ENCODE measurements at places on chromosomes 11 and 22. TPM values are rescaled to one million over a fixed set of nuclear protein-coding genes. Genes with fewer than 3 reads are reported as not detected.

The GNB1L gene
- 7.8 TPM for total RNA-seq

The SMTNL1 gene
- not detected for total RNA-seq

The SNX32 gene
- not detected for total RNA-seq

The OR51B6 gene
- total RNA-seq: not detected

The FOLR1 gene
- total RNA-seq: 163 TPM

The IRAG1 gene
- total RNA-seq: 18.0 TPM

The FREY1 gene
- total RNA-seq: 0.75 TPM

- H3K4me3 ChIP-seq: no peak overlapping the region
- no peak overlapping the region for H3K27ac ChIP-seq
- no peaks in the 10 kb centered on the region for H3K36me3 ChIP-seq
- no peak for DNase-seq
Measured at GRCh38 chr11:22069844-22070243, 123.0 kb upstream of the ANO5 start.

DNA sequence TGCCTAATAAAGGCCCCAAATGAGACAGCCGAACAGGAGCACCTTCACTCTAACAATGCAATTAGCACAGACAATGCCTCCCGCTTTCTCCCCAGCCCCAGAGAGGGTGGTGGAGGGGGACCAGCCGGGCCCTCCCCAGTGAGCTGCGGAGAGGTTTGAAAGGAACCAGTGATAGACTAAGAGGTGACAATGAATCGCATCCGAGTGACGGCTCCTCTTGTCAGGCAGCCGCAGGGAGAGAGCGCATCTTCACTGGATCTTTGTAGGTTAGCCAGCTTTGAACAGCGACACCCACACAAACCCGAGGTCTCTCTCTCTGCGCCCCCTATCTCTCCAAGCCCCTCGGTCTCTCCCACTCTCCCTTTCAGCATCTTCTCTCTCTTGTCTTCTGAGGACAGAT lies 28.0 kb downstream of the FLRT1 start:
- no peak overlapping the region for H3K4me3 ChIP-seq
- no peak overlapping the region for H3K27ac ChIP-seq
- no peak for DNase-seq
- peaks cover 10% of the 10 kb centered on the region for H3K4me1 ChIP-seq

- no peak overlapping the region for H3K27ac ChIP-seq
- DNase-seq: no peak
- no peak overlapping the region for H3K4me3 ChIP-seq
- no peaks in the 10 kb centered on the region for H3K27me3 ChIP-seq
Measured at GRCh38 chr22:20125201-20126174, 6.1 kb upstream of the ZDHHC8 start.

- no peaks in the 10 kb centered on the region for H3K4me1 ChIP-seq
- no peaks in the 10 kb centered on the region for H3K36me3 ChIP-seq
- DNase-seq: no peak
- H3K4me3 ChIP-seq: no peak overlapping the region
- H3K27ac ChIP-seq: no peak overlapping the region
Measured at GRCh38 chr11:82775736-82776346, 42.2 kb upstream of the FAM181B start.

DNA sequence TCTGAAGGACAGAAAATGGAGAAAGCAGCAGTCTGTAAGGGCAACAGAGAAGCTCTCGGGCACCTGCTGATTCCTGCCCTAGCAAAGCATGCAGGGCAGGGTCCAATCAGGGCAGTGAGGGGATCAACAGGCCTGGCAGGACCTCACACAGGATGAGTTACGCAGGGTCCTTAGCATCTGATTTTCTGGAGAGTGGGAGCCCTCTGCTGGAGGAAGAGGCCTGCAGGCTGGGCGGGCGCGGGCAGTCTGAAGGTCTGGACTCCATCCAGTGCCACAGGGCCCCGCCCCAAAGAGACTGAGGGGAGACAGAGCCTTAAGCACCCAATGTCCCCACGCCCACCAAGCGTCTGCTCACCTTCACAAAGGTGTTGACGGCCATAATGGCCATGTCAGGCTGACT lies 28.9 kb downstream of the AP1B1 start:
- no peak overlapping the region for H3K27ac ChIP-seq
- no peak for DNase-seq
- H3K36me3 ChIP-seq: peaks cover 53% of the 10 kb centered on the region

DNA sequence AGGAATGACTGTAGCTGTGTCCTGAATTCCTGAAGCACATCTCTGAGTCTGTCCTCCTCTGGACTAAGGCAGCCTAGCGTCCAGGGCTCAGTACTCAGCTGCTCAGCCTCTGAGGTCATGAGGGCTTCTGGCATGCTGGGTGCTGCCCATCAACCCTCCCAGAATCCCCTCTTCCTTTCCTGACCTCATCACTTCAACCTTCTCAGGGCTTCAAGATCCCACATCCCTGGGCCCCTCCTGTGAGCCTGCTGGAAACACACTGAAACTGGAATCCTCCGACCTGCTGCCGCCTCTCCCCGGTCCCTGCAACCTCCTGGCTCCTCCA lies 803 bp downstream of the KRTAP5-8 start:
- no peak overlapping the region for H3K27ac ChIP-seq
- H3K36me3 ChIP-seq: no peaks in the 10 kb centered on the region
- no peaks in the 10 kb centered on the region for H3K4me1 ChIP-seq
- no peak overlapping the region for H3K4me3 ChIP-seq

DNA sequence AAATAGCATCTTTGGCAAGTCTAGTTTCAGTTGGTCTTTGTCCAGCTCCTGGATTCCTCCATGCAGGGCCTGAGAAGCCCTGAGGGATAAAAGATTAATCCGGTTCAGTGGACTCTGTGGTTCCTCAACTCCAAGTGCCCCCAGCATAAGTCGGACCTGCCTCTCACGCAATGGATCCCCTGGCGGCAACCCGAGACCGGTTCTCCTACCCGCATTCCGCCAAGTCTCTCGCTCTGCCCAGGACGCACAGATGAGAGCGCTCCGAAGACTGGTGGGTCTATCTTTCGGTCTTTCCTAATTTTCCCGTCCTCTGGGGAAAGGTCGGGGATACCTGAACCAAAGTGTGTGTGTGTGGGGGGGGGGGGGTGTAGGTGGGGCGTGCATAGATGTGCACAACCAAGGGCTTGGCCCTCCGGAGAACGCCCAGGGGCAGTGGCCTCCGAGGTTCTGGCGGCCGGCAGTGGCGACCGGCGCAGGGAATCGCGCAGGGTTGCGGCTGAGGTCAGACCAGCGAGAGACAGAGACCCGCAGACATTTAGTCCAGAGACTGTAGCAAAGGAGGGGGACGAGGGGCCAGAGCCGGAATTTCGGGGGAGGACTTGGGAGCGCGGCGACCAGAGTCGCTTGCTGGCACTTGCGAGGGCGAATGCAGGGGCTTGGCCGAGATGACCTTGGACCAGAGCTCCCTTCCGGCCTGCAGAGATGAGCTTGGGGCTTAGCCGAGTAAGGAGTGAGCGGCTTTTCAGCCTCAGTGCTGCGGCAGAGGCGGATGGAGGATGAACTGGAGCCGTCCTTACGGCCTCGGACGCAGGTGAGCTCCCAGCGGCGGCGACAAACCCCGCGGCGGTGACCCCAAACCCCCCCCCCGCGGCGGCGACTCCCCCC lies 712 bp upstream of the SLC2A11 start:
- peak overlapping the region; percentile 89 for H3K27ac ChIP-seq
- peak; percentile 77 for DNase-seq
- peaks cover 6% of the 10 kb centered on the region for H3K4me1 ChIP-seq
- no peaks in the 10 kb centered on the region for H3K27me3 ChIP-seq
- H3K36me3 ChIP-seq: no peaks in the 10 kb centered on the region

DNA sequence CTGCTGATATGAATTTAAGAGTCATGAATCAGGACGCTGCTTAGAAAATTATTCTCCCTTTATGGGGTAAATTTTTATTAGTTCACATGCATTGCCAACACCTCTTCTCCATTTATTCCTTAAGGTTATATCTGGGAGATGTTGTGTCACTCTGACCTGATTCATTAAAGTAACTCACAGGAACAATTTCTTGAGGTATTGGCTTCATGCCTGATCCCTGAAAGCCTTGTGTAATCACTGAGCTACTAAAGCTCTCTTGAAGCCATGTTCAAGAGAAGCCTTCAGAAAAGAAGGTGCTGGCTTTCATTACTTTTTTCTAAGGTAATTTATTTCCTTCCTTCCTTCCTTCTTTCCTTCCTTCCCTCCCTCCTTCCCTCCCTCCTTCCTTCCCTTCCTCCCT lies 420.6 kb downstream of the RAB38 start:
- H3K36me3 ChIP-seq: no peaks in the 10 kb centered on the region
- H3K4me1 ChIP-seq: no peaks in the 10 kb centered on the region
- H3K27me3 ChIP-seq: no peaks in the 10 kb centered on the region
- H3K27ac ChIP-seq: no peak overlapping the region
- DNase-seq: no peak

DNA sequence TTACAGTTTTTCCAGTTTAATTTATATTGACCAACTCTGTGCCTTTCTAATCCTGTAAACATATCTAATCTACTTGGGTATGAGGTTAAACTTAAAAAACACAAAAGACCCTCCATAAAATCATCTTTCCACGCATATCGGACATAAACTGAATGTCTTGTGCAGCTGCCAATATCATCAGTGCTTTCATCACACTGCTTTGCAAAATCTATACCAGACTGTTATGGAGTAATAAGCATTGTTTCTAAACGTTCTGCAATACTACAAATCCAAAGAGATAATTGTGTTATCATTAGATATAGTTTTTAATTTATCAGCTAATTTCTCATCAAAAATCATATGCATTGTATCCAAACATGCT lies 36.1 kb upstream of the AMPD3 start:
- H3K27ac ChIP-seq: no peak overlapping the region
- peaks cover 11% of the 10 kb centered on the region for H3K4me1 ChIP-seq

- no peak overlapping the region for H3K4me3 ChIP-seq
- no peaks in the 10 kb centered on the region for H3K27me3 ChIP-seq
- DNase-seq: no peak
- peaks cover 20% of the 10 kb centered on the region for H3K36me3 ChIP-seq
- peaks cover 47% of the 10 kb centered on the region for H3K4me1 ChIP-seq
- peak overlapping the region; percentile 62 for H3K27ac ChIP-seq
Measured at GRCh38 chr22:24391836-24392217, 35.6 kb upstream of the ADORA2A start.

GRCh38 chr22:29912605-29913398 lies 29.8 kb downstream of the MTMR3 start:
- no peak for DNase-seq
- no peaks in the 10 kb centered on the region for H3K27me3 ChIP-seq
- no peaks in the 10 kb centered on the region for H3K36me3 ChIP-seq
- H3K4me1 ChIP-seq: peaks cover 76% of the 10 kb centered on the region
- H3K27ac ChIP-seq: no peak overlapping the region

GRCh38 chr11:67561971-67562619 lies 21.5 kb upstream of the GSTP1 start:
- DNase-seq: no peak
- H3K27ac ChIP-seq: no peak overlapping the region
- H3K36me3 ChIP-seq: no peaks in the 10 kb centered on the region
- peaks cover 7% of the 10 kb centered on the region for H3K4me1 ChIP-seq
- H3K4me3 ChIP-seq: no peak overlapping the region

- H3K36me3 ChIP-seq: peaks cover 35% of the 10 kb centered on the region
- peaks cover 20% of the 10 kb centered on the region for H3K4me1 ChIP-seq
- no peaks in the 10 kb centered on the region for H3K27me3 ChIP-seq
Measured at GRCh38 chr11:32586576-32587190, 3.1 kb downstream of the EIF3M start.

DNA sequence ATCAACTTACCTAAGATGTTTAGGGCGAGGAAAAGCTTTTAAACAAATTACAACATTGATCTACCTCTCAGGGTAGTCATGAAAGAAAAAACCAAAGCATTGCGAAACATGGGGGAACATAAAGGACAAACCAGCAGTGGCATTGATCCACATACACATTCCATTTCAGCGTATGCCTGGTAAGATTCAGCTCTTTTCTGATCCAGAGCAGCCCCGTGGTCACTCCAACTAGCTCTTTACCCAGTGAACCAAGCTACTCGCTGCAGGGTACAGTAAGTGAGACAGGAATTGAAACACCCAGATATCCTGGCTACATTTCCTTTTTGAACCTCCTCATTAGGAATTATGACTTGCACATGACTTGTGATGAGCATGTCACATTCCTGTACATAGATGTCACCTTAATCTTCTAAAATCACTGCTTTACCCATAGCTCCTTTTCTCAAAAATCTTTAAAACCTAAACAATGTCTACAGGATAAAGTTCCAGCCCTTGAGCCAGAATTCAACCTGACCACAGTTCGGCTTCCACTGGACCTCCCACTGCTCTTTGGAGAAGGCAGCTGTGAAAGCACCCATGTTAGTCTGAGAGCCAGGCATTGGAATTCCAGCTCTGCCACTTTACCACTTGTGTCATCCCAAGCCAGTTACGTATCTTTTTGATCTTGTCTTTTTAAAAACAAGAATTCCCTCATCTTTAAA lies 42.9 kb upstream of the AKIP1 start:
- no peak for DNase-seq
- peaks cover 37% of the 10 kb centered on the region for H3K4me1 ChIP-seq
- no peak overlapping the region for H3K27ac ChIP-seq
- no peak overlapping the region for H3K4me3 ChIP-seq

DNA sequence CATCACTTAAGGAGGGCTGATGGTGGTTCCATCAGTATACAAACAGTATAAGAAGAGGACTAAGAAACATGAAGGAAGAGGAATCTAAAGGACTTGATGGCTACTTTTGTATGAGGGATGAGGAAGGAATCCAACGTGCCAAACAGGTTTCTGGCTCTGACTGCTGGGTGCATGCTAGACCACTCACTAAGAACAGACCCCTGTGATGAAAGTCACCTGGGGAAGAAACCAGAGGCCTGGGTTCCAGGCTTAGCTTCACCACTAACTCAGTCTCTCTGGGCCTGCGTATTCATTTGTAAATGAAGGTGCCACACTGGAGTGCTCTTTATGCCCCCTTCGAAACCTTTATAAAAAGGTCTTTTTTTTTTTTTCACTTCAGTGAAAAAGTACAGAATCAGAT lies 55.1 kb downstream of the AAMDC start:
- H3K27ac ChIP-seq: no peak overlapping the region
- no peak for DNase-seq

- DNase-seq: no peak
- H3K27ac ChIP-seq: no peak overlapping the region
- no peaks in the 10 kb centered on the region for H3K27me3 ChIP-seq
- no peak overlapping the region for H3K4me3 ChIP-seq
- peaks cover 7% of the 10 kb centered on the region for H3K4me1 ChIP-seq
- H3K36me3 ChIP-seq: no peaks in the 10 kb centered on the region
Measured at GRCh38 chr11:134941326-134941725, 529.3 kb upstream of the B3GAT1 start.

DNA sequence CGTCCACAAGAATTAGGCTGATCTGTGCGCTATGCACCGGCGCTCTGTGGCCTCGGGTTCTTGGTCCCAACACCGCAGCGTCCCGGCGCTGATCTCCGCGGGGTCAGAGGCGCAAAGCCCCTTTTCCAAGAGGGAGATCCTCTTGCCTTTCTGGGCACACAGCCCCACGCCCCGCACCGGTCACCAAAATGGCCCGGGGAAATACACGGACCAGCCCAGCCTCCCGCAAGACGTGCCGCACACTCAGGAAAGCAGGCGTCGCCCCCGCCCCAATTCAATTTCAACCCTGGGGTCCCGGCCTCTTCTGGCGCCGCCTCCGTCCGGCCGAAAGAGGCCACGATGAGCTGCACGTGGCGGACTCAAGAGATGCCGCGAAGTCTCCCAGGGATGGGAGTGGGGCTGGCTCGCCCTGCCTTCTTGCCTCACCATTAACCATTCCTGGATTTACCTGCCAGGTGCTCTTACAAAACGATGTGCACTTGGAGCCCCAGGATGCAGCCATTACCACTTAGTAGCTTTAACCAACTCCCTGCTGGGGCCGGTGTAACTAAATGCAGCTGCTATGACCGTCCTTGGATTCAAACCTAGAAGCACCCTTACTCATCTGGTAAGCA lies 10.5 kb downstream of the PIWIL3 start:
- no peak overlapping the region for H3K4me3 ChIP-seq
- H3K27ac ChIP-seq: no peak overlapping the region
- no peak for DNase-seq
- H3K36me3 ChIP-seq: no peaks in the 10 kb centered on the region
- H3K4me1 ChIP-seq: no peaks in the 10 kb centered on the region

Data from upper lobe of right lung (tissue), 1 donor.